ENCODE measurements at places on chromosomes 1 and 21. TPM values are rescaled to one million over a fixed set of nuclear protein-coding genes. Genes with fewer than 3 reads are reported as not detected.

SPRR2E gene
- total RNA-seq: not detected

- H3K4me1 ChIP-seq: no peaks in the 10 kb centered on the region
- H3K36me3 ChIP-seq: no peaks in the 10 kb centered on the region
- H3K4me3 ChIP-seq: no peak overlapping the region
- no peak for DNase-seq
These were observed 29.3 kb downstream of the BATF3 start for GRCh38 chr1:212670301-212670700.

GRCh38 chr1:6273380-6273891 lies 12.5 kb upstream of the GPR153 start:
- H3K36me3 ChIP-seq: no peaks in the 10 kb centered on the region
- H3K4me3 ChIP-seq: no peak overlapping the region
- H3K27ac ChIP-seq: no peak overlapping the region
- no peaks in the 10 kb centered on the region for H3K27me3 ChIP-seq

OR2L13 gene
- not detected for total RNA-seq

DNA sequence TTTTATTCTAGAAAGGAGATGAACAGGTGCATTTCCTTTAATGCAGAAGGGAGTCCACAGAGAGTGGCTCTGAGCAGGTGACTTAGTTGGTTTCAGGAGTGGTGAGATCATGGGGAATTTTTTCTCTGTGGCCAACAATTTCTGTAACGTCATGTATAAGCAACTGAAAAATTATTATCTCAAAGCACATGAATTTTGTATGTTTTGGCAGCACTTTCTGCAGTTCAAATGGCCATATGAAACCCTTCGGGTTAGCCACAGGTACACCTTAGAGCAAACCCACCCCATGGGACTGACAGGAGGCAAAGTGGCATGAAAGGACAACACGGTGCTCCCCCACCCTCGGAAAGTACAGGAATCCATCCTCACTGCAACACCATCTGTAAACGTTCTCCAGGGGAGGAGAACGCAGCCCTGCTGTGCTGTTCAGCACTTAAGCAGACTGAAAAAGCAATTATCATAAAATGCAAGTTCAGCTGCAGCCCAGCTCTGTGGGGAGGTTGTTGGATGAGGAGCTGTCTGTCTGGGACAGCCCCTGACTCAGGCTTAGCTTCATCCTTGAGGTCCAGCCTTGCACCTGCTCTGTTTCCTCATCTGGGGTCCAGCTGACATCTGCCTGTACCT lies 55.8 kb upstream of the CLDN14 start:
- H3K27ac ChIP-seq: no peak overlapping the region
- no peak overlapping the region for H3K4me3 ChIP-seq
- no peaks in the 10 kb centered on the region for H3K4me1 ChIP-seq

- H3K4me1 ChIP-seq: no peaks in the 10 kb centered on the region
- H3K27ac ChIP-seq: no peak overlapping the region
- DNase-seq: no peak
These were observed 35.9 kb downstream of the FHAD1 start for GRCh38 chr1:15282810-15283474.

- no peaks in the 10 kb centered on the region for H3K27me3 ChIP-seq
- peak; percentile 77 for DNase-seq
- H3K27ac ChIP-seq: no peak overlapping the region
- H3K36me3 ChIP-seq: no peaks in the 10 kb centered on the region
- H3K4me3 ChIP-seq: no peak overlapping the region
These were observed 11.1 kb upstream of the SLC30A1 start for GRCh38 chr1:211589782-211590721.

LCE2B gene
- total RNA-seq: not detected

ERI3 gene
- total RNA-seq: 20.6 TPM

DNA sequence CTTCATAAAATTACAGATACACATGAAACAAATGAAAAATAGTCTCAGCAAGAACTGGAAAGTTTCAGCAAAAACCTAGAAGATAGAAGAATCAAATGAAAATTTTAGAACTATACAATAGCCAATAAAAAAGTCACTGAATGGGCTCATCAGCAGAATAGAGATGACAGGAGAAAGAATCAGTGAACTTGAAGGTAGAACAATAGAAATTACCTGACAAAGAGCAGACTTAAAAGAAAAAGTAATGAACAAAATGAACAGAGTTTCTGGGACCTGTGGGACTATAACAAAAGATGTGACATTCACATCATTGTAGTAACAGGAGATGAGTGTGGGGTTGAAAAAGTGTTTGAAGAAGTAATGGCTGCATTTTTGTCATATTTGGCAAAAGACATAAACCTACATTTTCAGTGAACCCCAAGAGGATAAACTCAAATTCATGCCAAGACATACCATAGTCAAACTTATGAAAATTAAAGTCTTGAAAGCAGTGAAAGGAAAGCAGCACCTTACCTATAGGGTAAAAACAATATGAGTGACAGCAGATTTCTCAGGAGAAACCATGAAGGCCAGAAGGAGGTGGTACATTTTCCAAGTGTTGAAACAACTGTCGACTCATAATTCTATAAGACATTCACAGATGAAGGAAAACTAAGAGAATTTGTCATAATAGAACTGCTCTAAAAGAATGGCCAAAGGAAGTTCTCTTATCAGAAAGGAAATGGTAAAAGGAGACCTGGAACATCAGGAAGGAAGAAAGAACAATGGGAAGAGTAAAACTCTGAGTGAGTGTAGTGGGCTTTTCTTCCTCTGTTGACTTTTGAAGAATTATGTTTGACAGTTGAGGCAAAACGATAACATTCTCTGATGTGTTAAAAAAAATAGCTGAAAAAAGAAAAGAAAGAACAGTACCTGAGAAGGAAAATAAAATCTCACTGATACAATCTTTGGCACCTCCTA lies 23.5 kb downstream of the NTPCR start:
- no peak overlapping the region for H3K4me3 ChIP-seq
- H3K27ac ChIP-seq: no peak overlapping the region
- no peaks in the 10 kb centered on the region for H3K4me1 ChIP-seq
- H3K27me3 ChIP-seq: no peaks in the 10 kb centered on the region

- no peaks in the 10 kb centered on the region for H3K27me3 ChIP-seq
- no peak overlapping the region for H3K27ac ChIP-seq
- no peaks in the 10 kb centered on the region for H3K36me3 ChIP-seq
- no peak overlapping the region for H3K4me3 ChIP-seq
- no peak for DNase-seq
- H3K4me1 ChIP-seq: no peaks in the 10 kb centered on the region
These were observed 62.4 kb downstream of the HIVEP3 start for GRCh38 chr1:41856151-41856943.

TNFRSF18 gene
- 0.27 TPM for total RNA-seq

- H3K36me3 ChIP-seq: no peaks in the 10 kb centered on the region
- DNase-seq: no peak
- H3K27ac ChIP-seq: no peak overlapping the region
- no peak overlapping the region for H3K4me3 ChIP-seq
- no peaks in the 10 kb centered on the region for H3K4me1 ChIP-seq
These were observed 97.9 kb upstream of the EDN2 start for GRCh38 chr1:41582351-41582750.

HSF2BP gene
- 0.43 TPM for total RNA-seq

DNA sequence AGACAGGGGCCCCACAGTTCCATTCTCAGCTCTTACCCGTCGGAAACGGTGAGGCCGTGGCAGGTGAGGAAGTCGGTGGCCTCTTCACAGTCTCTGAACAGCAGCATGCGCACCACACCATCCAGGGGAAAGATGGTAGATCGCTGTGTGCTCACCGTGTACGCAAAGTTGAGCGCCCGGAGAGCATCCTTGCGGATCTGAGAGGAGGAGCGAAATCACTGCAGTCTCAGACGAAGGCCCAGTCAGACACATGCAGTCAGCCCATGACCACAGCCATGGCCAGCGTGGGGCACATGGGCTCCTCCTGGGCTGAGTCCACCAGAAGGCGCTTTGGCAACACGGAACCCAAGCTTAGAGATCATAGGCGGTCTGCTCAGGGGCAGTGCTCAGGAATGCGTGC lies 18.5 kb downstream of the MCM3AP start:
- H3K27ac ChIP-seq: no peak overlapping the region
- no peak for DNase-seq
- no peaks in the 10 kb centered on the region for H3K27me3 ChIP-seq
- no peak overlapping the region for H3K4me3 ChIP-seq
- H3K36me3 ChIP-seq: peaks cover 51% of the 10 kb centered on the region
- no peaks in the 10 kb centered on the region for H3K4me1 ChIP-seq

- DNase-seq: no peak
- H3K4me1 ChIP-seq: peaks cover 13% of the 10 kb centered on the region
- H3K27ac ChIP-seq: peak overlapping the region; percentile 82
- H3K27me3 ChIP-seq: no peaks in the 10 kb centered on the region
These were observed 568 bp downstream of the TRIM45 start for GRCh38 chr1:117120774-117121588.

CLDN14 gene
- 15.5 TPM for total RNA-seq

- peak; percentile 85 for DNase-seq
- H3K36me3 ChIP-seq: no peaks in the 10 kb centered on the region
- no peak overlapping the region for H3K4me3 ChIP-seq
These were observed 136.1 kb downstream of the TGFBR3 start for GRCh38 chr1:91749788-91750231.

- peaks cover 3% of the 10 kb centered on the region for H3K27me3 ChIP-seq
- H3K4me1 ChIP-seq: no peaks in the 10 kb centered on the region
- no peaks in the 10 kb centered on the region for H3K36me3 ChIP-seq
- no peak for DNase-seq
These were observed 39.0 kb upstream of the TADA1 start for GRCh38 chr1:166915042-166915441.

- H3K27ac ChIP-seq: no peak overlapping the region
- H3K4me1 ChIP-seq: no peaks in the 10 kb centered on the region
- H3K36me3 ChIP-seq: no peaks in the 10 kb centered on the region
These were observed 17.0 kb downstream of the FAM151A start for GRCh38 chr1:54606096-54606989.

SLC2A5 gene
- total RNA-seq: 0.26 TPM

- H3K4me1 ChIP-seq: no peaks in the 10 kb centered on the region
- DNase-seq: no peak
- no peaks in the 10 kb centered on the region for H3K36me3 ChIP-seq
- H3K27me3 ChIP-seq: no peaks in the 10 kb centered on the region
- H3K4me3 ChIP-seq: no peak overlapping the region
- no peak overlapping the region for H3K27ac ChIP-seq
These were observed 43.2 kb downstream of the RCSD1 start for GRCh38 chr1:167673265-167673664.

PDC gene
- total RNA-seq: not detected

WNT4 gene
- 0.06 TPM for total RNA-seq

DNA sequence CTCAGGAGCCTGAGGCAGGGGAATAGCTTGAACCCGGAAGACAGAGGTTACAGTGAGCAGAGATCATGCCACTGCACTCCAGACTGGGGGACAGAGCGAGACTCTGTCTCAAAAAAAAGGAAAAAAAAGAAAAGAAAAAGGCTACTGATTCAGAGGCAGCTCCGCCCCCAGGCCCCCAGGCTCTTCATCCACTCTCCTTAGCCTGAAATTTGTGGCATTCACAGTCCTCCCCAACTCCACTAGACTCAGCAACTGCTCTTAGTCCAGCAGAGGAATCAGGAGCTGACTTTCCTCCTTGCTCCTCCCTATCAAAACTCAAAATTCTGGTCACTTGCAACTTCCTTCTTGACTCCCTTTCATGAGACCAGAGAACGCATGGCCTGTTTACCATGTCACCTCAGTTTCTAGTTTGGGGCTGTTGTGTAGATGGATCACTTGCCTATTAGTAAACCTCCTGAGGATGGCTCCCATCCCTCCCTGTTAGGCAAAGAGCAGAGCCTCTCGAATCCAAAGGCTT lies 27.1 kb downstream of the PCAT6 start:
- no peak overlapping the region for H3K27ac ChIP-seq
- H3K36me3 ChIP-seq: no peaks in the 10 kb centered on the region
- no peaks in the 10 kb centered on the region for H3K27me3 ChIP-seq
- H3K4me3 ChIP-seq: no peak overlapping the region

SPATA1 gene
- total RNA-seq: 1.7 TPM

- H3K4me1 ChIP-seq: no peaks in the 10 kb centered on the region
- peak; percentile 35 for DNase-seq
- no peak overlapping the region for H3K27ac ChIP-seq
- H3K4me3 ChIP-seq: no peak overlapping the region
- H3K36me3 ChIP-seq: no peaks in the 10 kb centered on the region
- no peaks in the 10 kb centered on the region for H3K27me3 ChIP-seq
These were observed 26.3 kb upstream of the PCBP3 start for GRCh38 chr21:45617021-45617921.

GPR37L1 gene
- total RNA-seq: not detected

DNA sequence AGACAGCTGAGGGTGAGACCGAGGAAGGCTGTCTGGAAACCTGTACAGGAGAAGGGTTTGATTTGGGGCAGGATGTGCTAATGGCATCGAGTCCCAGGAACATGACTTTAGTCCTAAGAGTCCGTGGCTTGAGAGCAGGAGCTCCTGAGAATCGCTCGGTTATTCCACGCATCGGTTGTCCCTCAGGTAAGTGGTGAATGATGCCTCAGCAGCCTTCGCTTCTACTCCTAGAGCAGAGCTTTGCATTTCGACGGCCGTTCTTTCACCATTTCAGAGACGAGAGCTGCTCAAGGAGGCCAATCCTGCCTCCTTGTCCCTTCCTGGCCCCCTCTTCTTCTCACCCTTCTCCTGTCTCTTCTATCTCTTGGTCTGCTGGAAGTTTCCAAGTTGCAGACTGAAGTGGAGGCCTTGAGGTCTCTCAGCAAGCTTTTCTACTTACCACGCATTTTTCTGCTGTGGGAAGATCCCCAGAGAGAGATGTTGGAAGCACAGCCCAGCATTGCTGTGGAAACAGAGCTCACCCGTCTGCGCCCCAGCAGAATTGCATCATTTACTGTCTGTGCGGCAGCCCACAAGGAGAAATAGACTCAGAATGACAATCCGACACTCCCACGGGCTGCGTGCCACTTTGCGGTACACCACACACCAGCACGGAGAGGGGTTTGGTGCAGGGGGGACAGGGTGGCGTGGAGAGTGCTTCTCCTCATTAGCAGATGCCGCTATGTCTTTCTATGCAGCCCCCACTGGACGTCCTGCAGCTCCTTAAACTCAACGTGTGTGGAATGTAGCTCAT lies 270.7 kb upstream of the C1orf174 start:
- no peaks in the 10 kb centered on the region for H3K27me3 ChIP-seq
- H3K4me1 ChIP-seq: no peaks in the 10 kb centered on the region
- no peak overlapping the region for H3K4me3 ChIP-seq
- DNase-seq: no peak

CD1B gene
- not detected for total RNA-seq

- H3K27me3 ChIP-seq: no peaks in the 10 kb centered on the region
- H3K27ac ChIP-seq: no peak overlapping the region
- no peak overlapping the region for H3K4me3 ChIP-seq
- no peaks in the 10 kb centered on the region for H3K36me3 ChIP-seq
These were observed 11.1 kb upstream of the CD48 start for GRCh38 chr1:160722726-160723125.

MYOG gene
- not detected for total RNA-seq

GRCh38 chr1:43529206-43529731 lies 1.4 kb upstream of the PTPRF start:
- H3K27ac ChIP-seq: no peak overlapping the region
- peaks cover 18% of the 10 kb centered on the region for H3K4me1 ChIP-seq
- H3K27me3 ChIP-seq: no peaks in the 10 kb centered on the region
- DNase-seq: peak; percentile 85

GRCh38 chr1:27873671-27874384 lies 1.5 kb downstream of the THEMIS2 start:
- H3K4me1 ChIP-seq: no peaks in the 10 kb centered on the region
- no peaks in the 10 kb centered on the region for H3K36me3 ChIP-seq
- H3K27me3 ChIP-seq: no peaks in the 10 kb centered on the region
- H3K4me3 ChIP-seq: no peak overlapping the region
- no peak for DNase-seq

- no peak overlapping the region for H3K27ac ChIP-seq
- no peaks in the 10 kb centered on the region for H3K4me1 ChIP-seq
- DNase-seq: no peak
- no peaks in the 10 kb centered on the region for H3K27me3 ChIP-seq
- H3K36me3 ChIP-seq: no peaks in the 10 kb centered on the region
- no peak overlapping the region for H3K4me3 ChIP-seq
These were observed 71.8 kb downstream of the ODF2L start for GRCh38 chr1:86324130-86324822.

KRTAP11-1 gene
- not detected for total RNA-seq

CACNA1E gene
- total RNA-seq: 0.06 TPM
